ENCODE measurements at places on chromosomes 12 and 14.
A peak's percentile ranks its signal among the peaks of the same experiment; 100 is the strongest.

- no peak for DNase-seq
Observed at GRCh38 chr14:95468448-95469133, 47.9 kb downstream of the SYNE3 start.

- no peak for DNase-seq
Observed at GRCh38 chr14:52961060-52961639, 10.3 kb upstream of the FERMT2 start.

GRCh38 chr12:7295529-7295928, 8.3 kb upstream of the ACSM4 start:
- DNase-seq: no peak

- DNase-seq: no peak
Observed at GRCh38 chr12:91154131-91154530, 28.5 kb downstream of the DCN start.

DNA sequence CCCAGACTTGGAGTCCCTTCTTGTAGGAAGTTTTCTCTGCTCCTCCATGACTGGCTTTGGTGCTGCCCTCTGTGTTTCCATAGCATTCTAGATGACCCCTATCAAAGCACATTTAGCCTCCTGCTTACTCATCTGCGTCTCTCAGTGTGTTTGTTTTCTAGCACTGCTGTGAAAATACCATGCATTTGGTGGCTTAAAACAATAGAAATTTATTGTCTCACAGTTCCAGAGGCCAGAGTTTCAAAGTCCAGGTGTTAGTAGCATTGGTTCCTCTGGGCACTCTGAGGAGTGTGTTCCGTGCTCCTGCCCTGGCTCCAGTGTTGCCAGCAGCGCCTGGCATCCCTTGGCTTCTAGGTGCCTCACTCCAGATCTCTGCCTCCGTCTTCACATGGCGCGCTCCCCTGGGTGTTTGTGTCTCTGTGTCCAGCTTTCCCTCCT, 86.1 kb downstream of the CACNA1C start:
- no peak for DNase-seq

- no peak for DNase-seq
Observed at GRCh38 chr14:68449561-68450181, 343.2 kb downstream of the ZFP36L1 start.

GRCh38 chr12:125434936-125435443, 369.8 kb downstream of the AACS start:
- DNase-seq: no peak

DNA sequence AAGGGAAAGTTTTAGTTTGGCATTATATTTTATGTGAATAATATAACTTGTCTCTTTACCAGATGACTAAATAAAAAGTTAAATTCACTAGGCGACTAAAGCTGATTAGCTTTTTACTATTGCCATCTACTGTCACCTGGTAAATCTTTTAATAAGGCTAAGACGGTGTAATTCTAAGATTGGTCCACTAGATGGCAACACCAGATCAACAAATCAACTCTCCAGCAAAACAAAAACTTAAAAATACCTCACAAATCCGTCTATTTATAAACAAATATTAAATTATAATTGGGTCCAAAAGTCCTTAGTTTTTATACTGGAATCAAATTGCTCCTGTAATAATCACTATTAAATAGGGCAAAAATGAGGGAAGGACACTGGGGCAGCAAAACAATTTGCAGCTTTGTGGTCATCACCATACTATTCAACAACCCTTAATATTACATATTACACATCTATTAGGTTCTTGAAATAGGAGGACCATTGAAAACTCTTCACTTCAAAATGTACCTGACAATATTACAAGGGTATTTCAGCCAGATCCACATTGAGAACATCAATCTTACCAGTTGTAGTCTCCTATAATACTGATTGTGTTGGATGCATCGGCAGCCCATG, 47.9 kb downstream of the GALC start:
- DNase-seq: no peak

GRCh38 chr12:32025906-32026305, 66.7 kb downstream of the RESF1 start:
- peak; percentile 19 for DNase-seq

DNA sequence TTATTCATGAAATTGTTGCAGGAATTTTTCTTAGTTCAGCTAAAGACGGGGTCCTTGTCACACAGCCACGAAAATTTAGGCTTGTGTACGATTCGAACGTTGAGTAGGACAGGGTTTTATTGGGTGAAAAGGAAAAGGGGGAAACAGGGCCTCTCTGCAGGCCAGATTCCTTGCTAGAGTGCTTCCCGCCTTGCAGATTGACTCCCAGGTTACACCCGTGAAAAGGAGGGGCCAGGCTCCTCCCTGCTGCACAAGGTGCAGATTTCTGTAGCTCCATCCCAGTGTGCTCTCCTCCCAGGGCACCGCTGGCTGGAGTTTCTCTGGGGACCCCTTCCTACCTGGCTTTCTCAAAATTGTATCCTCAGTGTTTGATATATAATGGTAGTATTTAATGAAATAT, 221.5 kb downstream of the ERC1 start:
- no peak for DNase-seq

DNA sequence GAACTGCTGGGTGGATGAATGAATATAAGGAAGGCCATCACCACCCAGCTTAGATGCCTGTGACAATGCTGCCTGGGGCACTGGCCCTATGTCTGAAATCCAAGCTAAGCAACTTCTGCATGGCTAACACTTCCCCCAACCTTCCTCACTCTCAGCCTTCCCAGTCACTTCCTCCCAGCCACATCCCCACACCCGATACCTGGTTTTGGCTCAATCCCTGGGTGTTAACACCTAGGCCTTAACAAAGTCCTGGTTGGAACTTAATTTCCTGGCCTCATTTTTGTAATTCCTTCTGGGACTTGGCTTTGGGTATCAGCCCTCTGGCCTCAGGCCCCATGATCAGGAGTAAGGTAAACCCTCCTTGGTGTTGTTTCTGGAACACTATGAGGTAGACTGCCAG, 110.0 kb downstream of the EFCAB11 start:
- DNase-seq: no peak

DNA sequence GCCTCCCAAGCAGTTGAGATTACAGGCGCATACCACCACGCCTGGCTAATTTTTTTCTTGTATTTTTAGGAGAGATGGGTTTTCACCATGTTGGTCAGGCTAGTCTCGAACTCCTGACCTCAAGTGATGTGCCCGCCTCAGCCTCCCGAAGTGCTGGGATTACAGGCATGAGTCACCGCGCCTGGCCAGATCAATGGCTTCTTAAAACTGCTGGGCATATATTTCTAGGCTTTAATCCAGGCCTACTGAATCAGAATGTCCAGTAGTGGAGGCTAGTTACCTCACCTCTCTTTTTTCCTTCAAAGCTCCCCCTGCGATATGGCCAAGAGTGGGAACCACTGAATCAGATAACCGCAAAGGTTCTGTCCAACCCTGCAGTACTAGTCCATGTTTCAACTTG, 17.1 kb downstream of the POU6F1 start:
- no peak for DNase-seq

DNA sequence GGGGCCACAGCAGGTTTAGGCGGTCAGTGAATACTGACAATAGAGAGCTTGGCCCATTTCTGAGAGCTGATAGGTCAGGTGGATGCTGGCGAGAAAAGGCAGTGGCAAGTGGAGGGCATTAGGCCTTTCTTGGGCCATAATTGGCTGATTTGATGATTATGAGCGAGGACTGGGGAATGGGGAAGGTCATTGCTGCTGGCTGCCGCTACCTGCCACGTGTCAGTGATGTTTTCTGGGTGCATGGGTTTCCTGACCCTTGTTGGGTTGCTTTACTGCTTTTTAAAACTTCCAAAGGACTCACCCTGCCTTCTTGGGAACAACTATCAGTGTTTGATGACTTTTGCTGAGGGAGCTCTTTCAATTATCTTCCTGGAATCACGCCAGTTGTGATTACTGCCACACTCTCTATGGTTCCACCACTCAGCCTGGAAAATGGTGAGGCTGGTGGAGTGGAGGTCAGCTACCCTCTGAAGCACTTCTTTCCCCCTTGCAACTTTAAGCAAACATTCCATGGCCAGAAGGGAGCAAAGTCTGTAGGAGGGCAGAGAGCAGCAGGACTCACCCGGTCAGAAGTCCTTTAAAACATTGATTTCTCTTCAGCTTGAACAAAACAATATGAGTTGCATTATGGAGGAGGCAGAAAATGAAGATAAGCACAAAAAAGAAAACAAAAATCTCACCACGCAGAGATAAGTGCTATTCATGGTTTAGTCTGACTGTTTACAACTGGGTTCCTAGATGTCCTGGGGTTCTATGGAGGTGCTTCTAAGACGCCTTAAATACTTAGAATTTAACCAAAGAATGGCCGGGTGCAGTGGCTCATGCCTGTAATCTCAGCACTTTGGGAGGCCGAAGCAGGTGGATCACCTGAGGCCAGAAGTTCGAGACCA, 12.1 kb upstream of the SLC10A1 start:
- DNase-seq: no peak

GRCh38 chr14:103558071-103558882, 4.2 kb downstream of the BAG5 start:
- DNase-seq: no peak

- DNase-seq: no peak
Observed at GRCh38 chr12:14387219-14387871, 21.9 kb downstream of the ATF7IP start.

DNA sequence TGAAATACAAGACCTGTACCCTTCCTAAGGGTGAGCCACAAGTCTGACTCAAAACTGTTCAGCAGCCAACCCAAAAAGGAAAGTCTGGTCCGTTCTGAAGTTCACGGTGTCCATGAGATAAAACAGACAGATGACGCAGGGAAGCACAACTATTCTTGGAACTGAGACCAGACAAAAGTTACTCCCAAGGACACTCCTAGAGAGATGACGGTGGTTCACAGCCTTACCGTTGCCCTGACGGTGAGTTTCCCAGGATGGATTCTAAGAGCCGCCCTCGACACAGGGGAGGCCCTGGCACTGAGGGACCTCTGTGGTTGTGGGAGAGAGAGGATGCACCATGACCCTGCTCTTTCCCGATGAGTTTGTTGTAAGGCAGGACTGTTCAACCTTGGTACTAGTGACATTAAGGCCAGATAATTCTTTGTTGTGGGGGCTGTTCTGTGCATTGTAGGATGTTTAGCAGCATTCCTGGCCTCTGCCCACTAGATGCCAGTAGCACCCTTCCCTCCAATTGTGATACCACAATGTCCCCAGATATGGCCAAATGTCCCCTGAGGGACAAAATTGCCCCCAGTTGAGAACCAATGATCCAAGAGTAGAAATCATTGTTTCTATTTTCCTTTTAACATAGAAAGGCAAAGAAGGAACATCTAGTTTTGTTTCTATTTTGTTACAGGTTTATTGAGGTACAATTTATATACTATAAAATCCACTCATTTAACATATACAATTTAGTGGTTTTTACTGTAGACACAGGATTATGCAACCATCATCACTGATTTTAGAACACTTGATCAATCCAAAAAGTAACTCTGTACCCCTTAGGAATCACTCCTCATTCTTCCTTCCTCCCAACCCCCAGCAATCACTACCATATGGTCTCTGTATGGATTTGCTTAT, 23.0 kb downstream of the OR10P1 start:
- no peak for DNase-seq

DNA sequence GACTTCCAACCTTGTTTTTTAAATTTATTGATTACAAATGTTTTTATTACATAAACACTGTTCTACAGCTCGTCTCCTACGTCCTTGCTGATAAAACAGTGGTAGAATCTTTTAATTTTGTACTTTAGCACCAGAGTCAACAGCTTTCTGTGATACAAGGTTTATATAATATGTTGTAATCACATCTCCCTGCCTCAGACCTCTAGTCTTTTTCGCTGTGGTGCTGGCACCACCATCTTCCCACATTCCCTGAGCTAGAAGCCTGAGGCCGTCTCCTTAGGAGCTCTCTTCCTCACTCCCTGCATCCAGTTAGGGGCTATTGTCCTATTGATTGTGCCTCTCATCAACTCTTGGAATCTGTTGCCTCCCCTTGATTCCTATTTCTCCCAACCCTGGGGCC, 17.1 kb downstream of the MTHFD1 start:
- DNase-seq: no peak

- DNase-seq: no peak
Observed at GRCh38 chr12:96208346-96208745, 14.2 kb downstream of the ELK3 start.

GRCh38 chr12:94427501-94428381, 31.9 kb downstream of the CEP83 start:
- DNase-seq: no peak

- no peak for DNase-seq
Observed at GRCh38 chr12:102513739-102514138, 33.4 kb upstream of the IGF1 start.

DNA sequence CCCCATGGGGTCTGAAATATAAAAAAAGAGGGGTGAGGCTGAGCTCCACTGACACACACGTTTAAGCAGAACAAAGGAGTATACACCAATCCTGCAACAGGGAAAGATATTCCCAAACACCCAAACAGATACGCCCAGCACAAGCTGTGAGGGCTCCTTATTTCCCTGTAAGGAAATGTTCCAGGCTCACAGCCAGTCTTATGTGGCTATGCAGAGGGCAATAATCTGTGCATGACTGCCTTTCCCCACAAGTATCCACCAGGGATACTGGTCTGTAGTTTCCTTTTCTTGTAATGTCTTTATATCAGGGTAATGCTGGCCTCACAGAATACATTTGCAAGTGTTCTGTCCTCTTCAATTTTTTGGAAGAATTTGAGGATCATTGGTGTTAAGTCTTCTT, 141.7 kb upstream of the DAAM1 start:
- no peak for DNase-seq

- no peak for DNase-seq
Observed at GRCh38 chr12:104419717-104420116, 37.0 kb upstream of the CHST11 start.

DNA sequence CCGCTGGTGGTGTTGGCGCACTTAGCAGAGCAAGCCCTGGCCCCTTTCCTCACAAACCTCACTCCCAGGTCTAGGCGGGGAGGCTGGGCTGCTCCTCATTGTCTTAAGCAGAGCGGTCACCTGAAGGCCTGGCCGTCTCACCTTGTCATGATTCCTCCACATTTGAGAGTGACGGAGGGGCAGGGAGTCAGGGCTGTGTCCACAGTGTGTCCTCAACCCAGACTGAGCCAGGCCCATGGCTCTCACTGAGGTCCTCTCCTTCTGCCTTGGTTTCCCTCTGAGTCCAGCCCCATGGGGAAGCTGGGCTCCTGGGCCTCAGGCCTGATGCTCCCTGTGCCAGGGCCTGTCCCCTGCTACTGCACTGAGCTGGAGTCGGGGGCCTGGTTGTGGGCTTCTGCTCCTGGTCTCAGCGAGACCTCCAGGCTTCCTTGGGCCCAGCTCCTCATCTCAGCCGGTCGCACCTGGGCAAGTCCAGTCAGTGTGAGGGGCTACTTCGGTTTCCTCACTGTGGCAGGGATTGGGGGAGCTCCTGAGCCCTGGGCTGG, 44.9 kb downstream of the KRT80 start:
- no peak for DNase-seq

GRCh38 chr14:104339829-104340228, 201.4 kb downstream of the KIF26A start:
- no peak for DNase-seq

All from caudate nucleus (tissue), 63 donors.